ENCODE measurements at places on chromosomes 13 and 19. TPM values are rescaled to one million over a fixed set of nuclear protein-coding genes. Genes with fewer than 3 reads are reported as not detected.

Gene PGLYRP1
- not detected for total RNA-seq

DNA sequence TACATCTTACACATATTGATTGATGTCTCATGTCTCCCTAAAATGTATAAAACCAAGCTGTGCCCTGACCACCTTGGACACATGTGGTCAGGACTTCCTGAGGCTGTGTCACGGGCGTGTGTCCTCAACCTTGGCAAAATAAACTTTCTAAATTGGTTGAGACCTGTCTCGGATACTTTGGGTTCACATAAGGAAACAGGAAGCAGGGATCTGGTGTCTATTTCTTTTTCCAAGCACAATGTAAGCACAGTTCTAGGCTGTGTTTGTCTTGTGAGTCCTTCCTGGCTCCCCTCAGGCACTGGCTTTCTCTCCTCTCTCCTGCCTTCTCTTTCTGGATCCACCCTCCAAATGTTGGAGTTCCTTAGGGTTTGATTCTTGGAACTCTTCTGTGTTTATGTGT, 27.6 kb upstream of the TPT1 start:
- DNase-seq, result no peak

DNA sequence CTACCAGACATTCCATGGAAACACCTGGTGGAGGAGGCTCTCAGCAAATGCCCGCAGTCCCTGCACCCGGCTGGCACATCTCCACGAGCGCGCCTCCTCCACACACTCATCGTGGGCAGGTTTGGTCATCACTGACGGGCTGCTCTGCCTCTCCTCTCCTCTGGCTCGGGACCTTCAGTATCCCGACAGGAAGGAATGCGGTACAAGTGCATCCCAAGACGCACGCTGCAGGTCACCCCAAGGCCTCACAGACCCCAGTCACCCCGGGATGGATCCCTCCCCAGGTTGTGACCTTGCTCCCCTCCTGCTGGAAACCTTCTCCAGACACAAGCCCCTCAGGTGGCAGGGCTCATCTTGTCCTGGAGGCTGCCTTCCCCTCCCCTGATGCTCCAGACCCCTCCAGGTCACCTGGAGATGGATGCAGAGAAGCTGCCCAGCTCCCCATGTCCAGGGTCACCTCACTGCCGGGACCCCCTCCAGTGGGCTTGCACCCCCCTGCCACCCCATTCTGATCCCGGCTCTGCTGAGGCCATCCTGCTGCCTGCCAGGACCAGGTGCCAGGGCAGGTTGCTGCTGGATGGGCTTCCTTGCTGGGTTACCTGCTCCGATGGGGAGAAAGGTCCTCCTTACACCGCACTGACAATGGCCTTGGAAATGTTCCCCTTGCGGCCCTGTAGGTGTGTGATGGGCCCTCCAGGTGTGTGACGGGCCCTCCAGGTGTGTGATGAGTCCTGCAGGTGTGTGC, 29.9 kb downstream of the C13orf46 start:
- DNase-seq, result peak; percentile 59

DNA sequence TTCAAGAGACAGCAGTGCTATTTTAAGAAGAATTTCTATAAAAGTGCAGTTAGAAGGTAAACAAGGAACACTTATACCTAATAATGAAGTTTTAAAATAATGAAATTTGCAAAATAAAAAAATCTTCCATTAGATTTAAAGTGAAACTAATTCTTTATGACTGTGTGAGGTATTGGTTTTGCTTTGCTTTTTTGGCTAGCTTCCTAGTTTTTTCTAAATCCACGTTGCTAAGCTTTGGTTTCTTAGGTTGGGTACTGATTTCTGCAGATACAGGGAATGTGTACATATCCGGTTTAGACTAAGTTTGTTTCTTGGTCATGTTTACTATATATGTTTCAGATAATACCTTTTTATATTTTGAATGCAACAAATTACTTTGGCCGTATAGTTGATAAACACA, 59.8 kb downstream of the SLC7A9 start:
- no peak for DNase-seq

- no peak for DNase-seq
Measured at GRCh38 chr19:23283925-23284324, 33.7 kb upstream of the ZNF724 start.

GRCh38 chr13:114072421-114072820, 60.0 kb downstream of the RASA3 start:
- DNase-seq, result peak; percentile 63

Gene MBD3
- 87.9 TPM for total RNA-seq

DNA sequence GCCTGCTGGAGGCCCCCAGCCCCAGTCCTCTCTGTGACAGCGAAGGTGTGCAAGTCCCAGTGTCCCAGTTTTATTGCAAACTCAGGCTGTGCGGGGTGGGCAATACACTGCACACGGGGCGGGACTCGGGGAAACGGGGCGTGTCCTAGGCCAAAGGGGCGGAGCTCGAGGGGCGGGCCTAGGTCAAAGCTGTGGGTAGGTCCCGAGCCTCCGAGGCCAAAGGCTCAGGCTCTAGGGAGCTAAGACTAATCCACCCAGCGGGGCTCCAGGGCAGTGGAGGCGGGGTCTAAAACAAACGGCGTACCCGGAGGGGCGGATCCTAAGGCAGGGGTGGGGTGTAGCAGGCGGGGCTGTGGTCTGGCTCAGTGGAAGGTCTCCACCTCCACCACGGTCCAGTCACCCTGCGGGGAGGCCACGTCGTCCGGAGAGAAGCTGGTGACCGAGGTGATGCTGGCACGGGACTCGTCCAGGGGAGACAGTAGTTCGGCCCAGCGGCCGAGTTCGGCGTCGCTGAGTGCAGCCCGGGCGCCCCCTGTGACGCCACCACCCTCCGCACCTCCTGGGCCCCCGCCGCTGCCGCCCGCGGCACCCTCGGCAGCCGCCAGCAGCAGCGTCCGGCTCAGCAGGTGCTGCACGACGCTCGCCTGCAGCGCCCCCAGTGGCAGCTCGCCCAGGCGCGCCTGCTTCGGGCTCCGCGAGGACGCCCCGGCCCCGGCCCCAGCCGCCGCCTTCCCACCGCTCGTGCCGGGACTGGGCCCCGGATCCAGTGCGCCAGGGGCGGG, 5.3 kb downstream of the PRR36 start:
- DNase-seq, result no peak

Gene S1PR5
- 63.8 TPM for total RNA-seq

Gene MLLT1
- 22.5 TPM for total RNA-seq

DNA sequence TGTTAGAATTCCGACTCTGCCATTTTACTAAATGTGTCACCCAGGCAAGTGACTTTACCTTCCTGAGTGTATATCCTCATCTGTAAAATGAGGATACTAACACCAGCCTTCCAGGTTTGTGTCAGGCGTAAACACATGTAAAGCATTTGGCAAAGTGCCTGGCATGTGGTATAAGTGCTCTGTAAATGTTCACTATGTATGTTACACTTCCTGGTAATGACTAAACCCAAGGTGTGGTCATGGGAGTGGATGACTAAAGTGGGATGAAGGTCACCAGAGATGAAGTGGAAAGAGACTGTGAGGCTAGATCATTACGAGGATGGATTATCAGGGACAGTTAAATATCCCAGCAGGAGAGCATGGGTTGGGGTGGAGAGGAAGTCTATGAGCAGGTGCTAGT, 25.6 kb downstream of the DEDD2 start:
- no peak for DNase-seq

Gene ZNF708
- total RNA-seq, result 7.7 TPM

Gene CABP5
- not detected for total RNA-seq

DNA sequence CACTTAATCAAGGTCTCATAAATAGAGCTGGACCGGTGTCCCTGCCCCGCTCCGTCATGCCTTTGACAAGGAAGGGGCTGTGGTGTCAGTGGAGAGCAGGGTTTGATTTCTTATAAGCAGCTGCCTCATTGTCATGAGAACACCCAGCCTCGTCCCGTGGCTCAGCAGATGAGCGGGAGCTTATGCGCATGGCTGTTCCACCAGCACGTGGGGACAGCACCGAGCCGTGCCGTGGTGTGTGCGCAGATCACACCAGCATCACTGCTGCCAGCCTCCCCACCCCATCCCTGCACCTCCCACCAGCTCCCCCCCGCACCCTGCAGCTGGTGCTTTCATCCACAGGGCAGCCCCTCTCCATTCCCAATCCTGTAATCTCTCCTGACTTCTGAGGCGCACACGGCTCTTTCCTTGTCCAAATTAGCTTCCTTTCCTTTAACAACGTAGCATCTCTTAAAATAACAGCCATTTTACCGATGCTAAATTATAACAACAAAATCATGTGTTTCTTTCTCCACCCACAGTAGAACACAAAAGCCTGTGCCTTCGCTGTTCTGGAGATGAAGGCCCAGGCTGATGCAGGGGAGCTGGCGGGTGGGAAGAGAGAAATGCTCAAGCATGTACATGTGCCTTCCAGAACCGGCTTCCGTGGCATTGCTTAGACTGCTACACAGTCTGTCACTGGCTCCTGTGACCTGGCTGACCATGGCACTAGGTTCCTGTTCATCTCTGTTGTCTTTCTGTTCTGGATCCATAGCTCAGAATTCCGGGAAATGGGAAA, 96.8 kb downstream of the RAB20 start:
- DNase-seq, result no peak

DNA sequence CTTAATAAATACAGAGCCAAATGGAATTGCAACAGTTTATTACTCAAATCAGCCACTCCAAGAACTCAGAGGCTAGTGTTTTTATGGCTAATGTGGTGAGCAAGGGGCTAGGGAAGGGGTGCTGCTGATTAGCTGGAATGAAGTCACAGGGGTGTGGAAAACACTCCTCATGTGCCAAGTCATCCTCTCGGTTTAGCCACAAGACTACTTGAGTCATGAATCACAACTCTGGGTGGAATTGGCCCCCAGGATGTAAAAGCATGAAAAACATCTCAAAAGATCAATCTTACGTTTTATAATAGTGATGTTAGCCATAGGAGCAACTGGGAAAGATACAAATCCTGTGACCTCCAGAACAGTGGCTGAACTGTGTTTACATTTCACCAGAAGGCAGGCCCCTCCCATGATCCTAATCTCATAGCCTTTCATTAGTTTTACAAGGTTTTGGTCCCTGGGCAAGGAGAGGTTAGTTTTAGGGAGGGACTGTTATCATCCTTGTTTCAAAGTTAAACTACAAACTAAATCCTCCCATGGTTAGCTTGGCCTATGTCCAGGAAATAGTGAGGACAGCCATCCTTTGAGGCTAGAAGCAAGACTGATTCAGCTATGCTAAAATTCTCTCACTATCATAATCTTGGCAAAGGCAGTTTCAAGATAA, 2020.1 kb upstream of the PCDH20 start:
- DNase-seq, result no peak

Gene ZNF544
- total RNA-seq, result 48.1 TPM

DNA sequence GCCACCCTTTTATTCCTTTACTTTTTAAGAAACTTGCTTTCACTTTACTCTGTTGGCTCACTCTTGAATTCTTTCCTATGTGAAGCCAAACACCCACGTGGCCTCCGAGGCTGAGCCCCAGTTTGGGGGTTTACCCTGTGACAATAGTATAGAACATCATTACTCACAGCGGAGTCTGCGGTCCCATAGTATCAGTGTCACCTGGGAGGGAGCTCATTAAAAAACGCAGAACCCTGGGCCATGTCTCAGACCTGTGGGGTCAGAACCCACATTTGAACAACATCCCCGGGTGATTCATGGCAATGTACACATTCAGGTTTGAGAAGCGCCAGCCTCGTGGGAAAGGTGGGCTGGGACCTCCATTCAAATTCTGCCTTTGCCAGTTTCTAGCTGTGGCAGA, 36.0 kb upstream of the UBL3 start:
- DNase-seq, result no peak

Gene KLK3
- total RNA-seq, result 0.24 TPM

- no peak for DNase-seq
Measured at GRCh38 chr13:77893066-77893465, 25.6 kb downstream of the EDNRB start.

Gene CACNA1A
- 0.30 TPM for total RNA-seq

DNA sequence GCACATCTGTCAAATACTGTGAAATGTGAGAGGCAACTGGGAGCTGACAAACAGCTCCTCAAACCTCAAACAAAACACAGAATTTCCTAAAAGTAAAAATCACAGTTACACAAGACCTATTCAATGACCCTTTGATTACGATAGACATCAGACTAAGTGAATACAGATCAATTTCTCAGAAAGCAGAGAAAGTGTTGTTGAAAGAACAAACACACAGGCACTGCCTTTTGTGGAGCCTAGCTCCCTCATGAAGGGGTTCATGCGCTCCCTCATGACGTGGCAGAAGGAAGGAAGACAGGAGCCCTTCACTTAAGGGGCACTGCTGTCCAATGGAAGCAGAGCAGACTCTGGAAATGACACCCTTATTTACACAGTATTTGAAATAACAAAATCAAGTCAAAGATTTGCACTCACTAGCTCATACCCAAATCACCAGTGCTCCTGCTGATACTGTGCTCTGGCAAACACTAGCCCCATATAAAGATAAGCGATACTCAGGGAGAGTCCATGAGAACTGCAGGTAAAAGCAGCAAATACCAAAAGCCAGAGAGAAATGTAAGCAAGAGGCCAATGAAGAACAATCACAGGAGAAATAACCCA, 144.9 kb downstream of the KLF12 start:
- DNase-seq, result no peak

GRCh38 chr19:2083174-2083854, 12.8 kb downstream of the MOB3A start:
- DNase-seq, result no peak

DNA sequence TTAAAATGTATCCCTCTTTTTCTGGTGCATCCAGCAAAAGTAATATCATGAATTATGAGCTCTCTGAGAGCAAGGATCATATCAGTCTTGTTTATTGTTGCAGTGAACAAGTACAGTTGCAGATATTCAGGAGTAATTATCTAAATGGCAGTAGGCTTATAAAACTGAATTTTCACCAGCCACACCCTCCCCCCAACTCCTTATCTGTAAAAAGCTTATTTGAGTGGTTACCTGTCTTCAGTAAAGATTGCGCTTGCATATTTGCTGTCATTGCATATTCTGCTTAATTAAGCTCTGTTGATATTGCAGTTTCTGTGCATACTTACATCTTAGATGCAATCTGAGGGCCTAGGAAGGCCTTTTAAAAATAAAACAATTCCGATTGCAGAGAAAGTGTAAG, 87.3 kb downstream of the DNAJC15 start:
- no peak for DNase-seq

- no peak for DNase-seq
Measured at GRCh38 chr19:1291761-1292418, 6.2 kb downstream of the EFNA2 start.

DNA sequence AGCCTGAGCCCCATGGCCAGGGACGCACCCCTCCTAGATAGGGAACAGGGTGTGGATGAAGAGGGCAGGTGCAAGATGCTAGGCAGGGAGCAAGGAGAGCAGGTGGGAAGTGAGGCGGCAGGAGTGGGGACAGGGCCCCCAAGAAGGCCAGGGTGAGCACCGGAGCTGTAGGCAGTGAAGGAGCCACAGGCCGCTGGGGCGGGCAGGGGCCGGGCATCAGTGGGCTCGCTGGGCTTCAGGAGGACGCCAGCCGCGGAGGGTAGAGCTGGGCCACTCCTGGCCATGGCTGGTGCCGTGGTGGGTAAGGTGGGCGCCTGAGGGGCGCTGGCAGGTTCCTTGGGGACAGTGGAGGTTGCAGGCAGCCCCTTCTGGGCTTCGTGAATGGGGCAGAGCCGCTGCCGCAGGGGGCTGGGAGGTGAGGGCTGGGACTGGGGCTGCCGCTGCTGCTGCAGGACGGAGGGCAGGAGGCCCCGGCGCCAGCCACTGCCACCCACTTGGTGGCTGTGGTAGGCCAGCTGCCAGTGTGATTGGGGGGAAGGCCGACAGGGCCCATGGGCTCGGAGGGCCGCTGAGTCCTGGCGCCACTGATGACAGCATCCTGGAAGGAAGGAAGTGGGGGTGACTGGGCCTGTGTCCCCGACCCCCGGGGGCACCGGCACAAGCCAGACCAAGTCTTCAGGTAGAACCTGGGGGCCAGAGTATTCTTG, 2.1 kb downstream of the NKPD1 start:
- DNase-seq, result no peak
